ENCODE measurements at places on chromosomes 12 and 14.
A peak's percentile ranks its signal among the peaks of the same experiment; 100 is the strongest.

GRCh38 chr12:52359621-52360061 lies 7.6 kb downstream of the KRT85 start:
- no peaks in the 10 kb centered on the region for H3K27me3 ChIP-seq
- no peak overlapping the region for H3K27ac ChIP-seq
- no peak for DNase-seq

DNA sequence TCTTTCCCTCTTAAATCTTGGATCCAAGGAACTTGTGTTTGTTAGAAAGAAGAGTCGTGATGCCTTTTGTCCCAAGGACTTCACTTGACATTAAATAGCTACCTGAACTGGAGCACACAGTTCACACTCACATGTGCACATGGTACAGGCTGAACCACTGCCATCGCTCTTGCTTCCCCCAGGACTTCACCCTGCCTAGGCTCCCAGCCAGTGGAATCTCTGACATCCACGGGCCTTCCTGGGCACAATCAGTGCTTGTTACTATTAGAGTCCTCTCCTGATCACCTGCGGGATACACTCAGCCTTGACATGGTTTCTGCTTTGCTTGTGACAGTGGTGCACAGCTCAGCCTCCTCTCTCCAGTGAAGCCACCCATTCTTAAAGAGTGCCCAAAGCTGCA lies 49.1 kb upstream of the KCNA5 start:
- DNase-seq: no peak
- H3K4me3 ChIP-seq: no peak overlapping the region
- no peaks in the 10 kb centered on the region for H3K4me1 ChIP-seq
- H3K27ac ChIP-seq: no peak overlapping the region
- H3K27me3 ChIP-seq: no peaks in the 10 kb centered on the region
- no peaks in the 10 kb centered on the region for H3K36me3 ChIP-seq

- no peak overlapping the region for H3K27ac ChIP-seq
- H3K4me3 ChIP-seq: no peak overlapping the region
- no peaks in the 10 kb centered on the region for H3K4me1 ChIP-seq
- DNase-seq: no peak
- no peaks in the 10 kb centered on the region for H3K36me3 ChIP-seq
Observed at GRCh38 chr14:28493516-28493915, 273.1 kb upstream of the FOXG1 start.

GRCh38 chr12:26800858-26801257 lies 32.1 kb downstream of the ITPR2 start:
- H3K4me1 ChIP-seq: no peaks in the 10 kb centered on the region
- H3K27me3 ChIP-seq: no peaks in the 10 kb centered on the region
- no peak overlapping the region for H3K27ac ChIP-seq
- no peak for DNase-seq
- H3K36me3 ChIP-seq: no peaks in the 10 kb centered on the region

DNA sequence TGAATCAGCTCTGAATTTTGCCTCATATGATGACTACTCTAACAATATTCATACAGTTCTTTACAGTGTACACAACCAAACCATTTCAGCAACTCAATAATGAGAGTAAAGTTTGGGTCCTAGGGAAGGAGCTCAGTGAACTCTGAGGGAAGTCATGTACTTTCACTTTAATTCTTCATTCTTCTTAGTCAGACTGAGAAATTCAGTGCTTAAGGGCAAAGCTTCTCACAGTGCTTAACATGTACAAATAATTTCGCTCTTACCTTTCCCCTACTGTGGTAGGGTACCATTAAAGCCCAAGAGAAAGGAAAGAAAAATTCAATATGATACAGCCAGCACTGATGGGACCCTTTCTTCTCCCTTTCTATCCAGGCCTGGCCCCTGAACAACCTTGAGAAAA lies 435.0 kb downstream of the NELL2 start:
- H3K27me3 ChIP-seq: no peaks in the 10 kb centered on the region
- H3K36me3 ChIP-seq: no peaks in the 10 kb centered on the region
- no peak for DNase-seq
- H3K4me3 ChIP-seq: no peak overlapping the region
- H3K4me1 ChIP-seq: no peaks in the 10 kb centered on the region

- H3K27me3 ChIP-seq: no peaks in the 10 kb centered on the region
- H3K27ac ChIP-seq: no peak overlapping the region
- DNase-seq: no peak
- no peak overlapping the region for H3K4me3 ChIP-seq
Observed at GRCh38 chr12:47041327-47041726, 38.1 kb upstream of the PCED1B start.

GRCh38 chr12:133038118-133038709 lies 905 bp downstream of the ZNF84 start:
- DNase-seq: no peak
- peak overlapping the region; percentile 82 for H3K27ac ChIP-seq
- H3K27me3 ChIP-seq: no peaks in the 10 kb centered on the region
- H3K4me1 ChIP-seq: peaks cover 11% of the 10 kb centered on the region
- peak overlapping the region; percentile 69 for H3K4me3 ChIP-seq

GRCh38 chr12:104637604-104638003 lies 180.9 kb downstream of the CHST11 start:
- no peaks in the 10 kb centered on the region for H3K27me3 ChIP-seq
- H3K36me3 ChIP-seq: no peaks in the 10 kb centered on the region
- no peaks in the 10 kb centered on the region for H3K4me1 ChIP-seq
- no peak overlapping the region for H3K27ac ChIP-seq
- no peak overlapping the region for H3K4me3 ChIP-seq
- no peak for DNase-seq

DNA sequence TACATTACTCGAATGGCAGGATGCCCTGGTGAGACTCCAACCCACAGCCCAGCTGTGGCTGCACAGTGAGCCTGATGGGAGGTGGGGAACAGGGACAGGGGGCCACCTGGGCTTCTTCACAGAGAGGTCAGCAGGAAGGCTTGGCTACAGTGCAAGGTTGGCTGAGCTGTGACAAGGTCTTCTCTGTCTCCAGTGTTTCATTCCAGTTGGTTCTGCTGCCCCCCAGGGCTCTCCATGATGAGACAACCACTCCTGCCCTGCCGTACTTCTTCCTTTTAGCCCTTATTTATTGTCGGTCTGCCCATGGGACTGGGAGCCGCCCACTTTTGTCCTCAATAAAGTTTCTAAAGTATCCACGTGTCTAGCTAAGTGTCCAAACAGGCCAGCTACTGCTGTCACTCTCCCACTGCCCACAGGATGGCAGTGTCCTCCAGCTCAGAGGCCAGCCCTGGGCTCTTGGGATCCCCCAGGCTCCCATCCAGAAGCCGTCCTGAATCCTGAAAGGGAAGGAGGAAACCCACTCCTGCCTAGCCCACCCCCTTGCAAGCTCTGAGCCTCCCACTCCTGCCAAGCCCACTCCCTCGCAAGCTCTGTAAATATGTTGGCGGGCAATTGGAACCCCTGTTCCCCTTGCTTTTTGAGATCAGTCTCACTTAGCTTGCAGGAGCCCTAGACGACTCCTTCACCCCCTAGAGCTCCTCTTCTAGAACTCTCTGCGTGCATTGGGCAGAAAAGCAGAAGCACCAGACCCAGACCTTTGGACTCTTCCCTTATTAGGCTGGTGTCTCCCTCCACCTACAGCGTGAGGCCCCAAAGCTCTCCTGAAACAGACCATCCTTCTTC lies 5.4 kb downstream of the C1QL4 start:
- no peak overlapping the region for H3K27ac ChIP-seq
- H3K27me3 ChIP-seq: peaks cover 29% of the 10 kb centered on the region
- no peak for DNase-seq
- no peak overlapping the region for H3K4me3 ChIP-seq
- H3K4me1 ChIP-seq: peaks cover 5% of the 10 kb centered on the region

DNA sequence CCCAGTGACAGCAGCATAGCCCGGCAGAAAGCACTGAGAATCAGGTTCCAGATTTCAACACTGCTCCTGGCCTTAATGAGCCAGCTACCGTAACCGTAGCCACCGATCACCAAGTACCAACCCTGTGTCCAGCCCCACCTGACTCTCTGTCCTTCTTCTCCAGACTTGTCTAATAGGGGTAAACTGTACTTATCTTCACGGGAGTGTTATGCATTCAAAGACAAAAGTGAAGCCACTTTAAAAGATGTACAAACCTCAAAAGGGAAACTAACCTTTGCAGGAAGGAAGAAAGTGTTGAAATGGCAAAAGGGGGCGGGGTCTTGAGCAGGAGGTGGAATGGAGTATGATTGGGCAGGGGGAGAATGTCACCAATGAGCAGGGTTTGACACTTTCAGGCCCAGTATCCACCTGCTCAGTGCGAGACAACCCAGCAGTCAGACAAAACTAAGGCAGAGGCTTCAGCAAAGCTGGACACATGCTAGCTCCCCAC lies 226.1 kb downstream of the CHST11 start:
- H3K27me3 ChIP-seq: no peaks in the 10 kb centered on the region
- peak overlapping the region; percentile 69 for H3K27ac ChIP-seq
- peak; percentile 62 for DNase-seq
- H3K4me3 ChIP-seq: peak overlapping the region; percentile 46
- no peaks in the 10 kb centered on the region for H3K36me3 ChIP-seq
- peaks cover 34% of the 10 kb centered on the region for H3K4me1 ChIP-seq

DNA sequence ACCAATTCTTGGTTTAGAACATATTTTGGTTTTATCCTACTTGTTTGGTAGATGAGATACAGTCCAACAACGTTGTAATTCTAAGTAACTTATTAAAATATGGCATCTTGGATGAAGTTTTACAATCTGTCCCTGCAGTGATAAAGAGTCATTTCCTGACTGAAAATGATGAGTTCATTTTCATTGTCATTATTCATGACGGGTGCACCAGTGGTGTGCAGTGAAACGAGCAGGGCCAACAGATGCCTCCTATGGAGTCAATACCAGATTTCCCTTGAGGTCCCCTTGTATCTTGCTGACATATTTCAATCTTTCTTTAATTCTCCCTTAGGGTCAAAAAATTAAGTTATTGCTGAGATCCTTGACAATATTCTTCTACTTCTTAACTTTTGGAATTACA lies 438.5 kb downstream of the LRIG3 start:
- no peak overlapping the region for H3K4me3 ChIP-seq
- H3K36me3 ChIP-seq: no peaks in the 10 kb centered on the region
- DNase-seq: no peak
- no peaks in the 10 kb centered on the region for H3K27me3 ChIP-seq

DNA sequence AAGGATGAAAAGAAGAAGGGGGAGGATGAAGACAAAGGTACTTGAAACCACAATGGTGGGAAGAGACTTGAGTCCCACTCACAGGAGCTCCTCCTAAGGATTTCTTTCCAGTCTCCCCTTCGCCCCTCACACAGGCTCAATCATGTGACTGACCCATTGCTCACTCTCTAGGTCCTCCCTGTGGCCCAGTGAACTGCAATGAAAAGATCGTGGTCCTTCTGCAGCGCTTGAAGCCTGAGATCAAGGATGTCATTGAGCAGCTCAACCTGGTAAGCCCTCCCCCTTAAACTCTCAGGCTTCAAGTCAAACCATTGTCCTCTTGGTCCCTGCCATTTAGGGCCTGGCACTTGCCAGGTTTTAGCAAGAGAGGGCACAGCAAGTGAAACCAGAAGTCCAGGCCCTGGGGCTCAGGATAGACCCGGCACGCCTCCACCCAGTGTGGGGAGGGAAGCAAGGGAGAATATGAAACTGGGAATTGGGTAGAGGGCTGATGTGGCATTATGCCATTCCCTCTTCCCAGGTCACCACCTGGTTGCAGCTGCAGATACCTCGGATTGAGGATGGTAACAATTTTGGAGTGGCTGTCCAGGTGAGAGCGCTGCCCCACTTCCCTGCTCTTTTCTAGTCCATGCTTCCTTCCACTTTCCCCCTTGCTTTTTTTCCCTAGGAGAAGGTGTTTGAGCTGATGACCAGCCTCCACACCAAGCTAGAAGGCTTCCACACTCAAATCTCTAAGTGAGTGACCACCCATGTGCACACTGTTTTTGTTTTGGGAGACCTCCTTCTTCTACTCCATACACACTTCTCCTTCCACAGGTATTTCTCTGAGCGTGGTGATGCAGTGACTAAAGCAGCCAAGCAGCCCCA lies 1.8 kb downstream of the PSME1 start:
- H3K4me3 ChIP-seq: no peak overlapping the region
- H3K36me3 ChIP-seq: peaks cover 19% of the 10 kb centered on the region
- H3K27ac ChIP-seq: no peak overlapping the region
- DNase-seq: no peak
- peaks cover 45% of the 10 kb centered on the region for H3K4me1 ChIP-seq

DNA sequence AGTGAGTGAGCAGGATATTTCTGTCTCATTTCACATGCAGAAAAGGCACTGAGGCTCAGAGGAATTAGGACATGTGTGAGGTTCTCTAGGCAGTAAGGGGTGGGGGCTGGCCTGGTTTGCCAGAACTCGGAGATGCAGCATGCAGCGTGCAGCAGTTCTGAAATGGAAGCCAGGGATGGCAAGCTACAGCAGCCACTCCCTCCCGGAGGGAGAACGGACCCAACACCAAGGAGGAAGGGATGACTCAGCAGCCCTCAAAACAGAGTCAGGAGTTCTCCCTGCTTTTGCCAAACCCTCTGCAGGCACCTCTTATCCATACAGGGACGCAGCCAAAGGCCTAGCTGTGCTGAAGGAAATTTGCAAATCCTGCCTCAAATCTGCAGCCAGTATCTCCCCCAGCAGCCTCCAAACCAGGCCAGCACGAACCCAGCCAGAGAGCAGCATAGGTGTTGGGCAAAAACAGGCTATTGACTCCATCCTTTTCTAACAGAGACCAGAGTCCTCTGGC lies 10.3 kb upstream of the SERPINA3 start:
- H3K27ac ChIP-seq: no peak overlapping the region
- no peaks in the 10 kb centered on the region for H3K4me1 ChIP-seq
- no peaks in the 10 kb centered on the region for H3K27me3 ChIP-seq
- H3K36me3 ChIP-seq: no peaks in the 10 kb centered on the region

DNA sequence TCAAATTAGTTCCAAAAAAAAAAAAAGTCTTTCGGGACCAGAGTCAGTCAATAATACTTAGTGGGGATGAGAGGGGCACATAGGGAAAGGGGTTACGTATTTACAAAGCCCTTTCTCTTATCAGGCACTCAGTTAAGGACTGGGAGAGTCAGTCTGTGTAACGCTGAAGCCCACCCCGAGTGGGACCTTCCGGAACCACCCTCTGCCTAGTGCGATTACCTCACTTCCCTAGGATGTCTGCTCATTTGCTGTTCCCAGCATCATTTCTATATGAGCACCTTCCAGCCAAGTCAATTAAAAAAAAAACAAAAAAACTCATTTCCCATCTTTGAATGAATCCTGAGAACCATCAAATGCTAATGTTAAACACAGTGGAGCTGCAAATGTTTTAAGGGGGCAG lies 76.9 kb downstream of the BMP4 start:
- DNase-seq: no peak
- H3K27ac ChIP-seq: no peak overlapping the region
- H3K27me3 ChIP-seq: no peaks in the 10 kb centered on the region

DNA sequence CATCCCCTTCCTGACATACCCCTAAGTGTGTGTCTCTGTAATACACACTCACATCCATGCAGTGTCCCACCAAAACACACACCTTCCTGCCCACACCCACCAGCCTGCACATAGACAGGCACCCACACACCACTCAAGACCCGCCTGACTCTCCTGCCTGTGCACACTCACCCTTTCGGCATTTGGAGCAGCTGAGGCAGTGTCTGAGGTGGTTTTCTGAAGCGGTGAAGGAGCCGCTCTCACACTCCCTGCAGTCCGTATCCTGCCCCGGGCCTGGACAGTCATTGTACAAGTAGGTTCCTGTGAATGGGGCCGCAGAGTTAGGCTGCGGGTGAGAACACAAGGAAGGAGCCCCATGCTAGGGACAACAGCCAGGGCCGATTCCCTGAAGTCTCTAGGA lies 8.3 kb downstream of the TNFRSF1A start:
- no peaks in the 10 kb centered on the region for H3K27me3 ChIP-seq
- H3K4me1 ChIP-seq: peaks cover 44% of the 10 kb centered on the region
- peaks cover 56% of the 10 kb centered on the region for H3K36me3 ChIP-seq
- no peak overlapping the region for H3K4me3 ChIP-seq

- no peak overlapping the region for H3K4me3 ChIP-seq
- no peaks in the 10 kb centered on the region for H3K27me3 ChIP-seq
- H3K27ac ChIP-seq: no peak overlapping the region
- no peak for DNase-seq
Observed at GRCh38 chr14:64450255-64450654, 15.0 kb upstream of the AKAP5 start.

Data from effector memory CD4-positive, alpha-beta T cell (primary cell).